EH (cell line): ENCODE measurements at places on chromosomes 5 and 9.

DNA sequence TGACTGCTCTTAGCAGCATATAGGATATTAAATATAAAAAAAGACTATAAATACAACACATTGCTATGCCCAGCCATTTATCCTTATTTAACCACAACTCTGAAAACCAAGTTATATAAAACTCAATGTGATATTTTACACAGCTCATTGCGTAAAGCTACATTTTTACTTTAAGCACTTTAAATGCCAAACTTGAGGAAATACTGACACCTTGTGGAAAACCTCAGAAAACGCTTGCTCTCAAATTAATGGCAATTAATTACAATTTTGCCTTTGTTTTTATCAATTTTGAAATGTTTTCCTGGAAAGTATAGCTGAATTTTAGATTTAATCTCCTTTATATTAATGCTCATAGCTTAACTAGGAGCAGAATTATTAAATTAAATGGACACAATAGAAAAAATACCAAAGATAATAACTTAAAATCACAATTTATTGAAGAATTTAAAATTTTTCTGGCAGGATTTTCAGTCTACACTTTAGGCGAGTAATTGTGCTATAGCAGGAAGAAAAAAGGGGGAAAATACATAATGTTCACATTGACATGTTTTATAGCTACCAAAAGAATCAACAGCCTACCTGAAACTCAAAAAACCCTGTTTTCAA is 25.2 kb upstream of the PLAC8L1 start:
- peak; percentile 49 for DNase-seq

DNA sequence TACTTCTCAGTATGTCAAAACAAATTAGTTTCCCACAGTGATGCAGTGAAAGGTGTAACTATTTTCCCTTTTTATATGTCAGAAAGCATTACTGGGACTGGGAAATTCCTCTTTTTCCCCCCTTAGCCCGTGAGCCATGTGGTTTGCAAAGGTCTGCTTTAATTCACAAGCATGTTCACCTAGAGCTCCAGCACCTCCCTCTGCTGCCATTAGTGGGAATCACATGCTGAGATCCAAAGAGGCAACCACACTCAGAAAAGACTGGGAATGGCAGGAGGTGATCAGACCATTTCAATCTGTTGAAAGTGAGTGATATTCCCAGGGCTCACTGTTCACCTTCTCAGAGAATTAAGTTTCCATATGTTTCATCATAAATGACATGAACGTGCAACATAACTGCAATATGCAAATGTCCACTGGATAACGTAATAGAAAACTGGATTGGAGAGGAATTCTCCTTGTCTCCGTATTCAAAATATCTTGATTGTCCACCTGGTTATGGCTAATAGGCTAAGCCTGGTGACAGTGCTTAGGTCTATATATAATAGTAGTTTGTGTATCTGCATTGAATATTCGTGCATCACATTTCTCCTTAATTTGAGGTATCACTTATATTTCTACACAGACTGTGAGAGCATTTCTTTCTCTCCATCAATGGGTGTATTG is 703.5 kb upstream of the WWC1 start:
- DNase-seq = peak; percentile 41

DNA sequence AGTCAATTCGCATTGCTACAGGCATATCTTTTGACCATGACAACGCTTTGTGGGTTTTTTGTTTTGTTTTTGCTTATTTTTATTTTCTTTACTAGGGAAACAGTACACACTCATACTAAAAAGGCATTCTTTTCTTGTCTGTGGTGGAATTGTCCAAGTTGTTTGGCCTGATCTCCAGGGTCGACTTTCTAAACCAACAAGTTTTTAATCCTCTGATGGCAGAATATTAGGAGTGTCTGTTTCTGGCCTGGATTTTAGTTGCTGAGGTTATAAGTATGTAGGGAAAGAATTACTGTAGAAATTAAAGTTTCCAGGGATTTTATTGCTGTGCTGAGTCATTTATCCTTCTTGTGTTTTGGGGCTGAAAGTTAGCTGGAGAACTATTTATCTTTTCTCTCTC is 218.5 kb downstream of the TAF11L14 start:
- no peak for DNase-seq

DNA sequence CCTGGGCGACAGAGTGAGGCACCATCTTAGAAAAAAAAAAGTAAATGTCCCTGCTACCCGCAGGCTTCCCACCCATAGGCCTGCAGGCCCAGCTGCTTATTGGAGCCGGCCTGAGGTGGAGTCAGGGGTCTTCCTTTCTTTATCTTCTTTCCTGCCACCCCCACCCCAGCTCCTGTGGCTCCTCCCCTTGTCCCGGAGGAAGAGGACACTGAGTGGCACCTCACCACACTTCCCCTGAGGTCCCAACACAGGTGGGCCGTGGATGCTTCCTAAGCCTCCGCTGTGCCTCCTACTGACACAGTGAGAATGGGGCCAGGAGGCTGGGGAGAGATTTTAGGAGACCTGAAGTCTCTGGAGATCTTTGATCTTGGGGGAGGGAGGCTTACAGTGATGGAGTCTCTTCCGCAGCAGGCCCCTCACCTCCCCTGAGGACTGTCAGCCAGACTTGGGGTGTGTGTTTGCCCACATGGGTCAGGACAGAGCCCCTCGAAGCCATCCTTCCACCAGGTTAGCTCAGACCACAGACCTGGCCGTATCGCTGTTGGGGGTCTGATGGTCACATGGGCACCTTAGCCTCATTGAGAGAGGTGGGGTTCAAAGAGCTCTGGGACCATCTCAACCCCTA is 135.4 kb upstream of the IER5L start:
- no peak for DNase-seq
